ENCODE measurements at places on chromosomes 5 and 9.

DNA sequence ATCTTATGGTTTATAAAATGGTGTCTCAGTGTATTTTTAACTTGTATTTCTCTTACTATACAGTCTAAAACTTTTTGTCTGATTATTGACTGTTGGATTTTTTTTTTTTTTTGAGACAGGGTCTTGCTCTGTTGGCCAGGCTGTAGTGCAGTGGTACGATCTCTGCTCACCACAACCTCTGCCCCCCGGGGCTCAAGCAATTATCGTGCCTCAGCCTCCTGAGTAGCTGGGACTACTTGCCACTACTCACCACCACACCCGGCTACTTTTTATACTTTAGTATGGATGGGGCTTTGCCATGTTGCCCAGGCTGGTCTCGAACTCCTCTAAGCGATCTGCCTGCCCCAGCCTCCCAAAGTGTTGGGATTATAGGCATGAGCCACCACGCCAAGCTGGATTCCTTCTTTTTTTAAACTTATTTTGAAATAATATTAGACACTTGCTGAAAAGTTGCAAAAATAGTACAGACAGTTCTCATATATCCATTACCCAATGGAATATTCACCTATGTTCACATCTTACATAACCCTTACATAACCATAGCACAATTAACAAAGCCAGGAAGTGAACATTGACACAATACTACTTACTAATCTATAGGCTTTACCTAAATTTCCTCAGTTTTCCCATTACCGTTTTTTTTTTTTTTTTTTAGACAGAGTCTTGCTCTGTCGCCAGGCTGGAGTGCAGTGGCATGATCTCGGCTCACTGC, 47.2 kb downstream of the STOM start:
- no peak for DNase-seq

- DNase-seq, result no peak
These were observed 1129.2 kb downstream of the DTWD2 start for GRCh38 chr5:117859176-117859575.

GRCh38 chr9:114995681-114996221, 65.4 kb upstream of the TNFSF8 start:
- no peak for DNase-seq

GRCh38 chr5:89292487-89292886, 409.5 kb upstream of the MEF2C start:
- DNase-seq, result no peak

- DNase-seq, result no peak
These were observed 2.1 kb downstream of the ANKRD33B start for GRCh38 chr5:10565785-10566542.

- DNase-seq, result no peak
These were observed 10.8 kb downstream of the C9orf50 start for GRCh38 chr9:129610213-129610472.

GRCh38 chr5:125961150-125961549, 462.1 kb upstream of the GRAMD2B start:
- DNase-seq, result no peak

GRCh38 chr5:178305801-178306200, 73.2 kb upstream of the PHYKPL start:
- no peak for DNase-seq

DNA sequence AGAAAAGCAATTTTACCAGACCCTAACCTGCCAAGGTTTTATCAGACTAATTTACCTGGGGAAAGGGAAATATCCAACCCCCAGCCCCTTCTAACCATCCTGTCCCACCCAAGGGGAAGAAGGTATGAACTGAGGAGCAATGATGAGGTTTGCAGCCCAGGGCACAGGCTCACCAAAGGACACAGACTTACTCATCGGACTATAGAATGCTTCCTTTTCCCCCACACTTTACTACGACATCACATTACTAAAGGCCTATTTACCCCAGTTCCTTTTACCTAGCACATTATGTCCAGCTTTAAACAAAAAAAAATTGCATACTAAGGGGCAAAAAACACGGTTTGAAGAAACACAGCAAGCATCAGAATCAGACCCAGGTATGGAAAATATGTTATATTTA, 94.1 kb upstream of the FST start:
- DNase-seq, result no peak

DNA sequence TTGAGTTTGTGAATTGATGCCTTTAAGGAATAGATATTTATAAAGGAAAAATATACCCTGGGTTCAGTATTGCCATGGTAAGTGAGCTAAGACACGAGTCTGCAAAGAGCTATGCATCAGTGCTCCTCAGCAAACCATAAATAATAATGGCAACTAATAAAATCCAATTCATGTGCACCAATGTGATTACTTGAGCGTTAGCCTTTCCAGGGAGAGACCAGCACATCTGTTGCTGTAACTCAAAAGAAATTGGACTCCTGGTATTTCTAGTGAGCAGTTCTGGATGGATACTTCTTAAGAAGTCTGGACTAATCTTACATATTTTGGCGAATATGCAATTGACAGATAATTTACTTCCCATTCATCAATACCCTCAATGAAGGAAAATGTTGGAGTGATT, 373.3 kb downstream of the ARHGEF28 start:
- DNase-seq, result no peak

- no peak for DNase-seq
These were observed 65.8 kb upstream of the CDK5RAP2 start for GRCh38 chr9:120645760-120646159.

- DNase-seq, result peak; percentile 41
These were observed 4.4 kb upstream of the MLANA start for GRCh38 chr9:5886114-5886939.

DNA sequence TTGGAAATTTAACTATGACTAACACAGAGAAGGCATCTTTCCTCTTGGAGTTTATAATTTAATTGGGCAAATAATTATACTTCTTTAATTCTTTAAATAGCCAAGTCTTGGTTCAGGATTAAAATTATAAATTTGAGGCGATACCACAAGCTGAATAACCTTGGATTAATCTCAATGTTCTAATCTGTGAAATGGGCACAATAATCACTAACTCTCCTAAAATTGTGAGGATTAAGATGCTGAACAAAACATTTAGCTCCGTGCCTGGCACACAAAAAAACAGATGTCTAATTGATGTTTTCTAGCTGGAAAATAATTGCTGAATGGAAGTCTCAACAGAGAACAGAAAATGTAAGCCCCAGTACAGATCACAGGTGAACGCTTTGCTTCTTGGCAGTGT, 69.7 kb upstream of the TRIM32 start:
- DNase-seq, result no peak

DNA sequence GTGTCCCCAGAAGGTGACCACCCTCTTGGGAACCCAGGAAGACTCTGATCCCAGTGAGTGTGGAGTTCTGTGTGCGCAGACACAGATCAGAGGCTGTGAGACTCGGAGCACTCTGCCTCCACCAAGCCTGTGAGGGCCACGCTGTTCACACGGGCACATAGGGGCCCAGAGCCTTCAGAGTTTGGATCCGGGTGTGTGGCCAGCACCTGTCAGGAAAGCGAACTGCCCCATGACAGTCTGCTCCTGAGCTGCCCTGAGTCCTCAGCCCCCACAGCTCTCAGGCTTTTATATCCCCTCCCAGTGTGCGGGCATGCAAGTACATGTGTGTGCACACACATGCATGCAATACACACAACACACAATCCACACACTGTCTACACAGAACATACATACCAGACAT, 161.8 kb upstream of the IRX2 start:
- DNase-seq, result no peak

DNA sequence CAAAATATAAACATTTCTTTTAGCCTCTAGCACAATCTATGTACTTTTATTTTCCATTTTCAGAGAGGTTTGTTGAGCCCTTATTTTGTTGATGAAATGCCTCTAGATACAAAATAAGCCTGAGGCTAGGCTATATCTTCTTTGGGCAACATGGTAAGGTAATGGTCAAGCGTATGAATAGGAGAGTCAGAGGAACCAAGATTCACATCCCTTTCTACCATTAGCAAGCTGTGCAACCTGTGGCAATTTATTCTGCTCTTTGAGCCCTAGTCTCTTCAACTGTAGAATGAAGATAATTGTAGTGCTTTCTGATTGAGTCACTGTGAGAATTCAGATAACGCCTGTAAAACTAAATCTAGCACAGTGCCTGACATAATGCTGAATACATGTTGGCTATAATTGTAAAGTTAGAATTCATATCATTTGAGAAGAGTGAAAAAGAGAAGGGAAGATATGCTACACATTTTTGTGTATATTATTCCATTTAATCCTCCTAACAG, 412.5 kb downstream of the CCDC171 start:
- no peak for DNase-seq

DNA sequence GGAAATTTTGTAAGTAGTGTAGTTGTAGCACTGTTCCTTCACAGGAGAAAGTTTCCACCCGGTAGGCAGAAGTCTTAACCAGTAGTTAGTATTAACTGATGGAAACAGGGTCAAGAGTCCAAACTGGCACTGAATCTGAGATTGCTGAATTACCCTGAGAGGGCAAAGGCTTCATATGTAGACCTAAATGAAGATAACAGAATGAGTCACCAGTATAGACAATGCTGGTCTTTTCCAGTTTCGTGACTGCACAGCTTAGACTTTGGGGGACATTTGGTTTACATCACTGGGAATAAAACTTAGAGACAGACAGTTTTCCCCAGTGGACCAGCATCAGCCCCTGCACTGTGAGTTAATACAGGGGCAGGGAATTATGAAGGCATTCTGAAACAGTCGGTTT, 60.5 kb downstream of the PCSK5 start:
- DNase-seq, result no peak

- no peak for DNase-seq
These were observed 30.1 kb upstream of the AUH start for GRCh38 chr9:91391818-91392217.

DNA sequence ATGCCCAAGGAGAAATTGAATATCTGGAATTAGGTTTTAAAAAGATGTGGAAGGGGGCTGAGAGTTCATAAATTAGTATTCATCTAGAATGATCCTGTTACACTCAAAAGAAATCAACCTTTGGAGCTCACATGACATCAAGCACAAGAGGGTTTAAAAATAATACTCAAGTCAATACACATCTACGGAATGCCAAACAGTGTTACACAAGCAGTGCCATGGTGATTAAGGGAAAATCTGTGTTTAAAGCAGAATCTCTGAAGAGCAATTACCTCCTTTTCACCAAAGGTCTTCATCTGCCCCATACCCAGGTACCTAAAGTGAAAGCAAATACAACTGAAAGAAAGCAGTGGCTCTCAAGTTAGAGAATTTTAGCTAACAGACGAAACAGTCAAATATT, 261.6 kb downstream of the NFIB start:
- no peak for DNase-seq

DNA sequence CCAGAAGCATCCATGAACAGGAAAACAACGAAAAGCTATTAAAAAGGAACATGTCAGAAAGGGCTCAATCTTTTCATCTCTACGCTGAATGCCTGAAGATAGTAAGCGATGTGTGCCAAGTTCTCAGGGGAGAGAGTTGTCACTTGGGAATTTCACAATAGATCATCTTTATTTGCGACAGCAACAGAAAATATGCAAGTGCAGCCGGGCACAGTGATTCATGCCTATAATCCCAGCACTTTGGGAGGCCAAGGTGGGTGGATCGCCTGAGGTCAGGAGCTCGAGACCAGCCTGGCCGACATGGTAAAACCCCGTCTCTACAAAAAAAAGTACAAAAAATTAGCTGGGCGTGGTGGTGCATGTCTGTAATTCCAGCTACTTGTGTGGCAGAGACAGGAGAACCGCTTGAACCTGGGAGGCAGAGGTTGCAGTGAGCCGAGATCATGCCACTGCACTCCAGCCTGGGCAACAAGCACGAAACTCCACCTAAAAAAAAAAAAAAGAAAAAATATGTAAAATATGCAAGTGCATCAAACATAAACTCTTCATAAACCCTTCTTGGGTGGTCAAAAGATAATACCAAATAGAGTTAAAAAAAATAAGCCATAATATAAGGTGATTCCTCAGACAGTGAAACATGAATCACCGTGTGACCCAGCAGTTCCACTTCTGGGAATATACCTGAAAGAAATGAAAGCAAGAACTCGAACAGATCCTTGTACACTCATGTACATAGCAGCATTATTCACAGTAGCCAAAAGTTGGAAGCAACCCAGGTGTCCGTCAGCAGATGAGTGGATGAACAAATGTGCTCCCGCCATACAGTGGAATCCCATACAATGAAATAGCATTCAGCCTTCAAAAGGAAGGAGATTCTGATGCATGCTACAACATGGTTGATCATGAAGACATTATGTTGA, 16.2 kb downstream of the SFXN1 start:
- no peak for DNase-seq

DNA sequence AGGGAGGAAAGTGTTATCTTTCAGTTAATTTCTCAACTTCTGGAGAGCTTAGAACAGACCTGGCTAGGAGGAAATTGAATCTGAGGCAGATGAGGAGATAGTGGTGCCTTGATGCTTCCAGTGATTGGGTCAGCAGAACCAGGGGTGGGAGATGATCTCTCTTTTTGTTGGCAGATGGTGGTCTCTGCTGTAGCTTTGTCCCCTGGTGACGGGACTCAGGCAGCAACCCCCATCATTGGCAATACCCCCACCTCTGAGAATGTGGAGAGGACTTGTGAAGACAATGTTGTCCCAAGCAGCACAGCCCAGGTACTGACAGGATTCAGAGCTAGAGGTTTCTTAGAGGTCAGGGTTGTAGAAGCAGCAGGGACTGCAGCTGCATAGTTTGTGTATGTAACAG, 3.7 kb upstream of the PDCD6 start:
- DNase-seq, result no peak

DNA sequence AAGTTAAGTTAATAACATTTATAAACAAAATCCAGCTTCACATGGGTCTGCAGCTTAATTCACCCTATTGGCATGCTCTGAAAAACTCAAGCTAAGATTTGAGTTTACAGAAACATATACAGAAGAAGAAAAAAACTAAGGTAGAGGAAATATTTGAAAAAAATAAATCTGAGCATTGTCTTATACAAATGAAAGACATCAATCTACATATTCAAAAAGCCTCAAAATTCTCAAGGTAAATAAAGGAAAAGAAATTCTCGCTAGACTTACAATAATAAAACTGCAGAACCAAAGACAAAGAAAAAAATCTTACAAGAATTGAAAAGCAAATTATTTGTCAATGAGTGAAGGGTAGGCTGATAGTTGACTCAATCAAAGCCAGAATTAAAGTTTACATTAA, 493.4 kb downstream of the CETN3 start:
- DNase-seq, result no peak

GRCh38 chr9:14903040-14903439, 7.2 kb downstream of the FREM1 start:
- DNase-seq, result no peak

GRCh38 chr5:146832985-146833732, 45.4 kb downstream of the PPP2R2B start:
- DNase-seq, result no peak

GRCh38 chr5:120550358-120550757, 86.3 kb downstream of the PRR16 start:
- DNase-seq, result no peak

DNA sequence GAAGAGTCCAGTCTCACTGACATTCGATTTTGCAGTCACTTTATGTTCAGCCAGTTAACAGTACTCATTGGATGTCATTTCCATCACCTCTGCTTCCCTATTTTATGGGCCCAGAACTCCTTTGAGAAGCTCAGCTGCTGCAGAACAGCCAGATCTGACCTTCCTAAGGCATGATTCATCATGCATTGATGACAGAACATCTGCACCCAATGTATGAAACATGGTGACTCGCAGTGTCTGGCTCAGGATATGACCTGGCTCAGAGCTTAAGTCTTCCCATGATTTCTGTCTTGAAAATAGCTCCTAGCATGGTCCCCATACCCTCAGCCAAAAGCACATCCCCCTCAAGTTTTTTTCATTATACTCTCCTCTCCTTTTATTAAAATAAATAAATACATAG, 92.6 kb upstream of the TRIM32 start:
- DNase-seq, result no peak
